ENCODE measurements at places on chromosomes 16 and 17.

- DNase-seq: no peak
Observed at GRCh38 chr16:48612611-48613010, 2.6 kb upstream of the N4BP1 start.

DNA sequence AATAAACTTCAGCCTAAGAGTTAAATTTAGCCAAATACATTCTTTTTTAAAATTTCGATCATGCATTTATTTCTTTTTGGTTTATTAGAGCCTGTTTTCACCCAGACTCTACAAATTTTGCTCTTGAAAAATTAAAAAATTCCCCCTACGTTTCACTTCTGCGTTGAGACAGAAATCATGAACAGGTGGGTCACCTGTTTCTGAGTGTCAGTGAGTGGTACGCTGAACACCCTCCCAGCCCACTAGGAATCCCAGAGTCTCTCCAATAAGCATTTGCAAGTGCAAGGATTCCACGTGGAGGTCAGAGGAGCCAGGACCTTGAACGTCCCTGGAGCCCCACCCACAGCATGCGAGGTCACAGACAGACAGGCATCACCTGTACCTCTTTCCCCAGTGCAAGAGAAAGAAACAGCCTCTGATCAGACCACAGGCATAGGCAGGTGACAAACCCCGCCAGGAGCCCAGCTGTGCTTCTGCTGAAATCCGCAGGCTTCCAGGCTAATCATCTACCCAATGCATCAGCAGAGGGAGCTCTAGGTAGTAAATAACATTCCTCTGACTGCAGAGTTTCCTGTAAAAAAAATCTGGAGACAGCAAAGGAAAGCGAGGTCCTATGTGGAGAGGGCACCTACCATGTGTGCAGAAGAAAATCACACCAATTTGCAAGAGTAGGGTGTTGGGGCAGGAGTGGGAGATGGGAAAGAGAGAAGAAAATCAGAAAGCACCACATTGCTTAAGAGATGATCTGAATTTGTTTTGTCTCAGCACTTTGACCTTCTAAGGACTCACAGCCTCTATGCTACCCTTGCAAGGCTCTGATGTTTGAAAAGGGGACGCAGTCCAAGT is 5.9 kb upstream of the XYLT1 start:
- DNase-seq: peak; percentile 84

GRCh38 chr16:3467921-3468320 is 24.4 kb downstream of the NAA60 start:
- DNase-seq: no peak

DNA sequence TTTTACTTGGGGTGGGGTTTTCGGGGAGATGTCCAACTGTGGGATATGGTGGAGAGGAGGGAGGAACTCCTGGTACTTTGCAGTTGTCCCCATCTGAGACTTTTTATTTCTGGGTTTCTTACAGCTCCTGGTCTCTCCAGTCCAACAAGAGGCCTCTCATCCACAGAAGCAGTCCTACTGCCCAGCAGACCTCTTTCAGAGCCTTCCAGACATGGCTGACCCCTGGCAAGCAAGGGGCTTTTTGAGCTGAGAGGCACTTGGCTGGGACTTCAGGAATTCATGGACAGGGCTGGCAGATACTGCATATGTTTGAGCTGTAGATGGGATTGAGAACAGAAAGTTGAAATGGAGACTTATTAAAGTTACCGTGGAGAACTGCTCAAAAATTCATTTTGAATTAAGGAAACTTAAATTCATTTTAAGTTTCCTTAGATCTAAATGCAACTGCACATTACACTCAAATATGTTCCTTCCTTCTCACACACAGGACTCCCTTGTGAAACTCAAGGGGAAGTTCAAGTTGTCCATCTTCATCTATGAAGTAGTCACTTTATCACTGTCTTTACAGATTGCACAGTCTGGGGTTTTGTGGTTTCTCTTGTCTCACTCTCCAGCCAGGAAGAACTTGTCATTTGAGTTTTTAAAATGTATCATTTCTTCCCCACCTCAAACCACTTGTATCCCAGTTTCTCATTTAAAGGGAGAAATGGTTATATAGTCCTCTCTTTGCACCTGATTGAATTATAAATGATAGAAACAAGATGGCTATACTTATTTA is 1.1 kb downstream of the LASP1NB start:
- no peak for DNase-seq

DNA sequence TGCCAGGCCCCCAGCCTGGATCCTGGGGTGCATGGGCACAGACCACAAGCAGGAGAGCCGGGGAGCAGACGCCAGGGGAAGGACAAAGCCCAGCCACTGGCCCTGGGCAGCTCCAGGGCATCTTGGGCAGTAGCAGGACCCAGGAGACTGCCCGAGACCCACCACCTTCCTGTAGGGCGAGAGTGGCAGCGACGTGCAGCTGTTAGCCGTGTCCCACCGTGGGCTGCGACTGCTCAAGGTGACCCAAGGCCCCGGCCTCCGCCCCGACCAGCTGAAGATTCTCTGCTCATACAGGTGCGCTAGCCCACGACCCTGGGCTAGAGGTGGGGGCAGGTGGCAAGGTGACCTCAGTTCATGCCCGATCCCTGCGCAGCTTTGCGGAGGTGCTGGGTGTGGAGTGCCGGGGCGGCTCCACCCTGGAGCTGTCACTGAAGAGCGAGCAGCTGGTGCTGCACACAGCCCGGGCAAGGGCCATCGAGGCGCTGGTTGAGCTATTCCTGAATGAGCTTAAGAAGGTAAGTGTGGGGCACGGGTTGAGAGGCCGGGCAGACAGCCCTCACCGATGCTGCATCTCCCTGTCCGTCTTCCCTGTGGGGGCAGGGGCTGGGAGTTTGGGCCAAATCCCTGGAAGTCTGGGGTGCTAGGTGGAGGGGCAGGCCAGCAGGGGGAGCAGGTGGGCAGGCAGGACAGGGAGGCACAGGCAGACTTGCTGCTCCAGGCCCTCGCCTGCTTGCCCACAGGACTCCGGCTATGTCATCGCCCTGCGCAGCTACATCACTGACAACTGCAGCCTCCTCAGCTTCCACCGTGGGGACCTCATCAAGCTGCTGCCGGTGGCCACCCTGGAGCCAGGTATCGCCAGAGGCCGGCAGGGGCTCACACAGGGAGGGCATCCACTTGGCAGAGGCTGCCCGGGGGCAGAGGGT is 13.5 kb upstream of the SMIM5 start:
- peak; percentile 36 for DNase-seq

DNA sequence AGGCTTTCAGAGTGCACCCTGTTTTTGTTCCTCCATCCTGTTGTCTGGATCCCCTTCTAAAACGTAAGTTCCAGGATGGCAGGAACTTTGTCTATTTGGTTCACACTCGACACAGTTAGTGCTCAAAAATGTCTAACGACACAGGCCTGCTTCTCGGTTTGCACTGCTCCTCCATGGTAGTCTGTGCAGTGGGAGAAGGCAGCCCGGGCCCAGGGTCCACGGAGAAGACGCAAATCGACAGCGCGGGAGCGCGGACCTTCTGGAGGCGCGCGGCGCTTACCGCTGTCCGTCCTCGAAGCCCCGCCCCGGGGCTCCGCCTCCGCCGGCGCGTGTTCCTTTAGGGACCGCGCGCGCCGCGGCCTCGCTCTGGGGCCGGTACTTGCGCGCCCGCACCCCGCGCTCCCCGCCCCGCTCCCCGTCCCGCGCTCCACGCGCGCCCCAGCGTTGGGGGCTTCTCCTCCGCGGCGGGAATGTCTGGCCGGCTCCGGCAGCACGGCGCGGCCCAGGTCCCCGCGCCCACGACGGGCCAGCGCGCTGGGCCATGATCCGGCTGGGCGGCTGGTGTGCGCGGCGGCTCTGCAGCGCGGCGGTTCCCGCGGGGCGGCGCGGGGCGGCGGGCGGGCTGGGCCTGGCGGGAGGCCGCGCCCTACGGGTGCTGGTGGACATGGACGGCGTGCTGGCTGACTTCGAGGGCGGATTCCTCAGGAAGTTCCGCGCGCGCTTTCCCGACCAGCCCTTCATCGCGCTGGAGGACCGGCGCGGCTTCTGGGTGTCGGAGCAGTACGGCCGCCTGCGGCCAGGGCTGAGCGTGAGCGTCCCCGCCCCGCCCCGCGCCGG is at the start of gene NT5M:
NT5M (plus strand) TSS at position 364 of the 837 bp plus-strand sequence; CDS start at position 542, 178 bp downstream.
- DNase-seq: peak; percentile 87

GRCh38 chr17:50059759-50060273 is 3.9 kb downstream of the ITGA3 start:
- DNase-seq: peak; percentile 57

DNA sequence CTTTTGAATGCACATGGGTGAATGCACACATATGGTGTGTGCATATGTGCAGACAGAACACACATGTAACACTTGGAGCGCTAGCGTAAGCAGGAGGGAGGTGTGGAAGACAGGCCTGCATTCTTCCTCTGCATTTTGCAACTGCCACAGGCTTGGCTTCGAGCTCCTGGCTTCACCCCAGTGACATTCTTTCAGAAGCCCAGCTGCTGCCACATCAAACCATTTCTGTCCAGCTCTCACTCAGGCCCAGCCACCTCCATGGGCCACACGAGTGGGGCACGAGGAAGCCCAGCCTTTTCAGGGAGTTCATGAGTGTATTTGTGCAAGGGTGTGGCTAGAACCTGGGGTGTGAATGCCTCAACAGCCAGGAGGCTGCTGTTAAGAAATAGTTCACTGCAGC is 18.8 kb downstream of the LGALS3BP start:
- peak; percentile 63 for DNase-seq

DNA sequence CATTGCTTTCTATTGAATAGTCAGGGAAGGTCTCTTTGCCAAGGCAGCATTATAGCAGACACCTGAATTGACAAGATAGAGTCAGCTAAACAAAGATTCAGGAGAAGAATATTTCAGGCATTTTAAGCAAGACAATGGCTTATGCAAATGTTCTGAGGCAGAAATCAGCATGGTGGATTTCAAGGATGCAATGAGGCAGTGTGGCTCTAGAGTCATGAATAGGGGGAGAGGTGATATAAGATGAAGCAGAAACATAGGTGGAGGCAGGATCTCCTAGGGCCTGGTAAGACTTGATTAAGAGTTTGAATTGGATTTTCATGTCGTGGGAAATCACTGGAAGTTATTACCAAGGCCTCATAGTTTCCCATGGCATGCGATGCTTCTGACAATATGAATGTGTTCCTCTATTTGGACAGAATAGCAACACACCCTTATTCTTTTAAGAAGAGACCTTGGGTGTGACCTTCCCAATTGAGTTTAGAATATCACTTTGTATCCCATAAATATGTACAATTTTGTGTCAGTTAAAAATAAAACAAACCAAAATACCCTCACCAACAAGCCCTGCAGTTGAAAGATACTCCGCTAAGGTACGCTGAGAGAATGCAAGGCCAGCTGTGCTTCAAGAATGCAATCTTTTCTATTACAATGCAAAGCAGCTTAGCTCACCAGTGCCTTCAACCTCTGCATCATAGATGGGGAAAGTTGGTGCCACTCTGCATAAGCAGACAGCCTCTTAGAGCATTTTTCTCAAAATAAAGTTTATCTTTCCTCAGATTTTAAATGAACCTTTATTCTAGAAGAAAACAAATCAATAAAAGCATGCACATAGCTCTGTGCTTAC is 139.6 kb upstream of the SALL1 start:
- DNase-seq: no peak

GRCh38 chr16:59878479-59878878 is 1144.4 kb upstream of the GOT2 start:
- peak; percentile 8 for DNase-seq

DNA sequence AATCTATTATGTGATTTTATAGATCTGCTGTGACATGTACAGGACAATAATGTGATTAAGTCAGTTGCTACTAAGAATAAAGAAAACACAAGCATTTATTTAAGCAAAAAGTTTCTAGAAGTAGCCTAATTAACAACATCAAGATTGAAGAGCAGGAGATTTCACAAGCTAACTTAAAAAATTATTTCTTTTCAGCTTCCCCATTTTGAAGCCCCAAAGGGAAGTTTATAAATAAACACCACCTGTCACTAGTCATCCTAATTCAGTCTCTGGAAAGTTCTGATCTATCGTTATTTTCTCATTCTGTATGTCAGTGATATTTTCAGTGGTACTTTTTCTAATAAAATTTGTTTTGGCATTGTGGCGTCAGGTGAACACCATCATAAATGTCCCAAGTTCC is 8.3 kb downstream of the CAPNS2 start:
- no peak for DNase-seq

DNA sequence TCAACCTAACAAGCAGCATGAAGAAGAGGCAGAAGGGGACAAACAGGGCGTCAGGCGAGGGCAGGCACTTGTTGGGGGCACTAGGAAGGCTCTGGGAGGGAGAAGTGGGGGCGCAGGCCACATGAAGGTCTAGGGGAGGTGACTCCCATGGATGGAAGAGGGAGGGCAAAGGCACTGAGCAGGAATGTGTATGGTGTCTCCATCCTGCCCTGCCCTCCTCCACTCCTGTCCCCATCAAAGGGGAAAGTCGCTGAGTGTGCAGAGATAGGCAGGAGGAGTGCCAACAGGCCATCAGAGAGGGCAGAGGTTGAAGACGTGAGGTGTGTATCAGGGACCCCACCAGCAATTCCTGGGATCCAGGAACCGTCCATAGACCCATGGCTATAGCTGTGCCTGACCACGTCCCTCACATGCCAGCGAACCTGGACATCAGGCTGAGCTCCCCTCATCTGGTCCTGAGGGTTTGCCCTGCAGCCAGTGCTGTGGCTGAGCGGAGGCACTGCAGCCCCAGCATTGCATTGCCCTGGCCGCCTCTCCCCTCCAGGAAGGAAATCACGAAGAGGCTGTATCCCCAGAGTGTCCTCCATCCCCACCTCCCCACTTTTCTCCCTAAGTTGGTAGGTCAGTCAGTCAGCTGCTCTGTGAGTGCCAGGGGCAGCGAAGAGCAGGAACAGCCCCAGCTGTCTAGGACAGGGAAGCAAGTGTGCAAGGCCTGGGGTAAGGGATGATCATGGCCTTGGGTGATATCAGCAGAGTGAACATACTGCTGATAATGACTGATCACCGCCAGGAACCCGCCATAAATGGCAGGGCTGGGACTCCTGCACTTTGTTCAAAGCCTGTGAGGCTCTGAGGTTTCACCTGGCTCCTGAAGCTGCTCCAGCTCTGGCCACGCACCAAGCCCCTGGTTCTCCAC is 6.2 kb upstream of the CYB561 start:
- no peak for DNase-seq

GRCh38 chr17:1566505-1567199 is 4.1 kb upstream of the PITPNA start:
- no peak for DNase-seq

DNA sequence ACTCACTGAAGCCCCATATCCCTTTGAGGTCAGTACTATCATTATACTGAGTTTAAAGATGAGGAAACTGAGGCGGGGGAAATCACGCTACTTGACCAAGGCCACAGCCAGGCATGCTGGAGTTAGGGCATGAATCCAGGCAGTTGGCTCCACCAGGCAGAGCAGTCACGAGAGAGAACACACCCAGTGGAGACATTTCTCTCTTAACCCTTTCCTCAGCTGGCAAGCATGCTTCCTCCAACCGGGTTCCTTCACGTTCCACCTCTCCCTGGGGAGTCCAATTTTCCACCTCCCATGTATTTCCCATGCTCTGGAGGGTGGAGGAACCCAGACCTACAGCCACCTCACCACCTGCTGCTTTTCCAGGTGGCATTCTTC is 32.8 kb downstream of the VAC14 start:
- DNase-seq: no peak

DNA sequence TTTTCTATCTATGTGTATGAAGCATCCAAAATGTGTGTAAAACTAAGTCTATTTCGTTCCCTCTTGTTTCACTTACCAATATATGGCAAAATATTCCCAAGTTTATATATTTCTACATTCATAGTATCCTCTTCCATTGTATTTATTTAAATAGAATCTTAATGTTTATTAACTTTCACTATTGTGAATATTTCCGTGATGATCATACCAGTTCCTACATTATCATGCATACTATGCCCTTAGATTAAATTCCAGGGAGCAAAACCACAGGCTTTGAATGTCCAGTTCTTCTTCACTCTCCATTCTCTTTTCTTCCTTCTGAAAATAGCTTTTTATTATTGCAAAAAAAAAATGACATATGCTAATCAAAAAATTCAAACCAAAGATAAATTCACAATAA is 4.0 kb downstream of the MAP2K6 start:
- DNase-seq: no peak
